Tongue (tissue), 3 donors: ENCODE measurements at places on chromosomes 2 and 18. TPM values are rescaled to one million over a fixed set of nuclear protein-coding genes. Genes with fewer than 3 reads are reported as not detected.

GRCh38 chr2:172094294-172095145, 8.2 kb downstream of the DLX2 start:
- DNase-seq, result peak; percentile 56

DNA sequence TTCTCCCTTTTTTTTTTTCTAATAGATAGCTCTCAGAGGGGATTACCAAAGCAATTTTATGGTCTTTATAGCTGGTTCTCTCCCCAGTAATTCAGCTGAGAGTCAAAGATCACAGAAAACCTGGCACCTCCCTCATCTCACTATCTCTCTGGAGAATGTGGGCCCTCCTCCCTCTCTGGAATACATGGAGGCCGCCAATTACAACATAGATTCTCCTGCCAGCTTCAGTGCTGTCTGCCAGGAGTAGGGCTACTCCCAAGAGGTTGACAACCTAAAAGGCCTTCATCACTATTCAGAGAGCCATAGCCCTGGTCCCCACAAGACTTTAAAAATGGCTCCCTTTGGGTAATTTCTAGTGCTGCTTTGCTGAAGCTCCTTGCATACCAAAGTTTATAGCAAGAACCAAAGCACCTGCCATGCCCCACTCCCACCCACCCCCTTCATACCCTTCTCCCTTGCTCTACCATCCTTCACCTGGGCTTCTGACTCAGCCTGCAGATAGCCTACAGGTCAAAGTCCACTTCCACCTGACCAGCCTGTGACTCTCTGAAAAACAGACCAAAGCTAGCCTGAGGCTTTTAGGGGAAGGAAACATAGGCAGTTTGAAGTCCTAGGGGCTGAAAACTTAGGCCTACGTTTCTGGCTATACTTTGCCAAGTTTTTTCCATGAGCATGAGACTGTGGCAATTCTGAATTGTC, 472.3 kb downstream of the TNS1 start:
- no peak for DNase-seq

DNA sequence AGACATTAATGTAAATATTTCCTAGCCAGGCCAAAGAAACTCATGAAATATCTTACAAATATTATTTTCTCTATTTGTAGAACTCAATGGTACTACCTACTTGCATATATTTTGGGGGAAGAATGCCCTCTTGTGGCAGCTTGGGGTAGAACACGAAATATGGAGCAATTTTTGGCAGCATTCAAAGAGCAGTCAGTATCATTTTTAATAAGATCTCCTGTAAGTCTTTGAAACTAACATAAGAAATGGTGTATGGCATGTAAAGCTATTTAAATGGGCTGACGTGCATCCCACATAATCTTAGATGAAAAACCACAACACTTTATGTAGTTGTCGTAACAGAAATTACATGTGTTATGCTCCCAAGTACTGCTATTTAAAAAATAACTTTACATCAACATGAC, 62.3 kb upstream of the CCDC195 start:
- DNase-seq, result peak; percentile 87

- no peak for DNase-seq
These were observed 128.2 kb downstream of the SS18 start for GRCh38 chr18:25962176-25962575.

- peak; percentile 63 for DNase-seq
These were observed 1.7 kb downstream of the INPP5D start for GRCh38 chr2:233061591-233062450.

GRCh38 chr2:80560326-80560725, 255.8 kb upstream of the LRRTM1 start:
- no peak for DNase-seq

GRCh38 chr2:162056796-162057399, 17.1 kb downstream of the DPP4 start:
- DNase-seq, result no peak

- no peak for DNase-seq
These were observed 154.7 kb downstream of the SOX11 start for GRCh38 chr2:5846881-5847280.

DNA sequence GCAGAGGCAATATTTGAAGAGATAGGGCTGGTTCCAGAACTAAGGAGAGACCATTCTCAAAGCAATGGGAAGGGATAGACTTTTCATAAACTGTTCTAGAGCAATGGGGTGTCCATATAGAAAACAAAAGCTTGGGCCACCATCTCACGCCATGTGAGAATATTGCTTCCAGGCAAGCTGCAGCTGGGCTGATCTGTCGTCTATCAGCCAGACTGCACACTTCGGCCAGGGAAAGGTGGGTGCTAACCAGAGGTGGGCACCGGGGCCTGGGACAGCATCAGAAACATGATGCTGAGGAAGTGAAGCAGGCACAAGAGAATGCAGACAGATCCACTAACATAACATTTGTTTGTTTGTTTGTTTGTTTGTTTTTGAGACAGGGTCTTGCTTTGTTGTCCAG, 43.7 kb downstream of the MYO7B start:
- no peak for DNase-seq

GRCh38 chr2:127630096-127630863, 15.7 kb upstream of the GPR17 start:
- DNase-seq, result no peak

GRCh38 chr18:38826247-38826646, 1260.6 kb upstream of the CELF4 start:
- no peak for DNase-seq

- DNase-seq, result no peak
These were observed 294.6 kb upstream of the PARD3B start for GRCh38 chr2:204250692-204251091.

DNA sequence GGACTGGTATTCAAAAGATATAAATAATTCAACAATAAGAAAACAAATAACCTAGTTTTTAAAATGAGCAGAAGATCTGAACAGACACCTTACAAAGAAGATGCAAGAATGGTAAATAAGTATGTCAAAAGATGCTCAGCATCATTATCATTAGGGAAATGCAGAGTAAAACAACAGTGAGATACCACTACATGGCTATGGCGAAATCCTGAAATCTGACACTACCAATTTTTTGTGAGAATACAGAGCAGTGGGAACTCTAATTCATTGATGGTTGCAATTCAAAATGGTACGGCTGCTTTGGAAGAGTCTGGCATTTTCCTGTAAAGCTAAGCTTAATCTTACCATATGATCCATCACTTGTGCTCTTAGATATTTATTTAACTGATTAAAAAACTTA, 151.8 kb downstream of the UBR3 start:
- DNase-seq, result no peak

GRCh38 chr2:233430081-233430480, 75.8 kb downstream of the DGKD start:
- no peak for DNase-seq

GRCh38 chr2:218780851-218781690, 876 bp upstream of the CYP27A1 start:
- peak; percentile 63 for DNase-seq

DNA sequence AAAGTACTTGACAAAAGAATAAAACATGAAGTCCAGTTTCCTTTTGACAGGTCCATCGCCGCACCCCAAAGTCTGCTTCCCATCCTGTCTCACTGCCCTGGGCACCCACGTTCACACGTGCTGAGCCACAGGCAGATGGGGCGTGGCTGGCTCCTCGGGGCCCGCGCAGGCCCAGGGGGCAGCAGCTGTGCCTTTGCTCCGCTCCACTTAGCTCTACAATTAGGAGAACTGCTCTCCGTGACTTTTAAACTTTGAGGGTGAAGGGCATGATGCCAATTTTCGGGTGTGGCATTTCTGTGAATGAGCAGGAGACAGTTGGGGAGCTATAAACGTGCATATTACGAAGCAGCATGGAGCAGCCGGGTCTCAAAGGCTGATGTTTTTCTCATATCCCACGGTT, 152.4 kb downstream of the TDRD15 start:
- DNase-seq, result peak; percentile 58

- no peak for DNase-seq
These were observed 258.3 kb downstream of the L3MBTL4 start for GRCh38 chr18:6156446-6156845.

GRCh38 chr18:25097569-25098056, 254.4 kb downstream of the ZNF521 start:
- DNase-seq, result no peak

GRCh38 chr2:53450923-53451322, 316.7 kb upstream of the CHAC2 start:
- peak; percentile 81 for DNase-seq

GRCh38 chr2:105937498-105938097, 192.9 kb downstream of the NCK2 start:
- no peak for DNase-seq

- peak; percentile 76 for DNase-seq
These were observed 68.5 kb downstream of the COPS8 start for GRCh38 chr2:237154082-237154638.

GRCh38 chr2:119220720-119221301, 2.8 kb upstream of the STEAP3 start:
- DNase-seq, result no peak

- no peak for DNase-seq
These were observed 155.6 kb downstream of the QPCT start for GRCh38 chr2:37500031-37500430.

- peak; percentile 9 for DNase-seq
These were observed 111.7 kb upstream of the CSRNP3 start for GRCh38 chr2:165357758-165358157.

DNA sequence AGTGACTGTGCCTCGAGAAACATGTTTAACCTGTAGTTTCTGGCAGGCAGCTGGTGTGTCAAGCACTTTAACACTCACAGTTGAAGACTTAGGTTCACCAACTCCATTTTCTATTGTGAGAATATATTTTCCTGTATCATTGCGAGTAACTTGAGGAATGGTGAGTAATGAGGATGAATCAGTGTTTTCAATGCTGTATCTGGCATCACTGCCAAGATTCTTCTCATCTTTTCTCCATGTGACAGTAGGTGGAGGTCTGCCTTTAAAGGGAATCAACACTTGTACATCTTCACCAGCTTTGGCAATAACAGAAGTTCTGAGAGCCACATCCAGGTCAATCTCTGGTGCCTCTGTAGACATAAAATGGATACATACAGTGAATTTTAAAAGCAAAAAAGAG, 72.8 kb downstream of the PLEKHA3 start:
- no peak for DNase-seq

- no peak for DNase-seq
These were observed 380.7 kb downstream of the SETBP1 start for GRCh38 chr18:45061359-45061758.

GRCh38 chr2:105852066-105852465, 107.4 kb downstream of the NCK2 start:
- DNase-seq, result no peak

- no peak for DNase-seq
These were observed 17.3 kb upstream of the PSD4 start for GRCh38 chr2:113156278-113157117.

GRCh38 chr2:9252002-9252357, 45.4 kb downstream of the ASAP2 start:
- no peak for DNase-seq

DNA sequence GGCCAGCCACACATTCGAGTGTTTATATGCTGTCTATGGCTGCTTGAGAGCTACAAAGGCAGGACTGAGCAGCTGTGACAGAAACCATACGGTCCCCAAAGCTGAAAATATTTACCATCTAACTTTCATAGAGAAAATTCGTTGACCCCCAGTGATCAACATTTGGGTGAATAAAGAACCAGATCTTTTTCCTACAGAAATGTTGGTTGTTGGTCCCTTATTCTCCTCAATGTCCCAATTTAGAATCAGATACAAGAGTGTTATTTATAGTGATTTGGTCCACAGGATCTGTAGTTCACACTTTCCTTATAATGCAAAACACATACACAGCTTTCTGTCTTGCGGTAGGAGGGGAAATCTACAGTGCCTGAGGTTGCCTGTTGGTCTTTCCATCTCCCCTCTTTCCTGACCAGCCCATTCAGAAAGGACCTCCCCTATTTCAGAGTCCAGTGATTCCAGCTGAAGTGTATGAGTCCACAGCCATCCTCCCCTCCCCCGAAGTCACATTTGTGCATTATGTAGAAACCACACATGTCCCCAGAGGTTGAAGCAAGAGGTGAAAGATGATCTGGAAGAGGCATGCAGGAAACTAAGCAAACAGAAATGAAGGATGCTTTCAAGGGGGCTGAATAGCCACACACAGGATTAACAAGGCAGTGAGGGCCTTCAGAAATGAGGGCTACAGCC, 61.9 kb downstream of the SPRED2 start:
- DNase-seq, result peak; percentile 70

DPP10 gene
- total RNA-seq, result 2.5 TPM

LRRC30 gene
- total RNA-seq, result 2.7 TPM

DYSF gene
- total RNA-seq, result 100 TPM

ESPNL gene
- 1.0 TPM for total RNA-seq

CNNM3 gene
- total RNA-seq, result 17.1 TPM

TMEM37 gene
- total RNA-seq, result 3.1 TPM

RABL2A gene
- total RNA-seq, result 11.2 TPM

SLC66A2 gene
- total RNA-seq, result 29.0 TPM

EFEMP1 gene
- total RNA-seq, result 75.8 TPM

SCN3A gene
- 2.8 TPM for total RNA-seq

CNGA3 gene
- total RNA-seq, result 0.51 TPM
